ENCODE measurements at places on chromosomes 4 and X.
A peak's percentile ranks its signal among the peaks of the same experiment; 100 is the strongest.

GRCh38 chr4:55440786-55441185 is 45.0 kb downstream of the TMEM165 start:
- DNase-seq = no peak

GRCh38 chr4:160316036-160316435 is 1213.2 kb downstream of the RAPGEF2 start:
- no peak for DNase-seq

GRCh38 chrX:71103110-71103983 is 3.2 kb downstream of the CXorf65 start:
- DNase-seq = no peak

GRCh38 chrX:68682790-68683189 is 35.3 kb downstream of the STARD8 start:
- no peak for DNase-seq

- no peak for DNase-seq
These were observed 10.0 kb upstream of the RGN start for GRCh38 chrX:47068214-47068613.

- DNase-seq = no peak
These were observed 146.5 kb upstream of the INTU start for GRCh38 chr4:127486248-127486647.

DNA sequence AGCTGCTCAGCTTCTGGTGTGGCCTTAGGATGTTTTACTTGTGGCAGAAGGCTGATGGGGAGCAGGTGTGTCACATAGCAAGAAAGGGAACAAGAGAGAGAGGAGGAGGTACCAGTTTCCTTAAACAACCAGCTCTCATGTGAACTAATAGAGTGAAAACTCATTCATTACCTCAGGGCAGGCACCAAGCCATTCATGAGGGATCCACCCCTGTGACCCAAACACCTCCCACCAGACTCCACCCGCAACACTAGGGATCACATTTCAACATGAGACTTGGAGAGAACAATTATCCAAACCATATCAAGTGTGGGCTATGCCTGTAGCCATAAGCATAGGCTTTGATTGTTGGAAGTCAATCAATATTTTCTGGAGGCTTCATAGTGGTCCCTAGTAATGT is 56.0 kb downstream of the GSX2 start:
- DNase-seq = peak; percentile 46

DNA sequence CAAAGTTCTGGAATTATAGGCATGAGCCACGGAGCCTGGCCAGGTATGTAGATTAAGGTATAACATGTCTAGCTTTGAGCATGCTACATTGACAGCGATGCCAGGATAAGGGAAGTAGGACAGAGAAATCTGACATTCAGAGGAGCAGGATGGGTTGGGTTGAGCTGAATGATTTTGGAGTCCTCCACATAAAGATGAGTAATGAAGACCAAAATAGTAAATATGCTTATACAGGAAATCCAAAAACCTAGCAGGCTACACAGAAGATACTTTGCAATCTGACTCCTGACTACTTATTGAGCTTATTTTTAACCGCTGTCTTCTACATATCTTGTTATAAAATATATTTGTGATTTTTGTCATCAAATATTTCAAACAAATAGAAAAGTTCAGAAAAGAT is 69.7 kb downstream of the PDGFC start:
- no peak for DNase-seq

DNA sequence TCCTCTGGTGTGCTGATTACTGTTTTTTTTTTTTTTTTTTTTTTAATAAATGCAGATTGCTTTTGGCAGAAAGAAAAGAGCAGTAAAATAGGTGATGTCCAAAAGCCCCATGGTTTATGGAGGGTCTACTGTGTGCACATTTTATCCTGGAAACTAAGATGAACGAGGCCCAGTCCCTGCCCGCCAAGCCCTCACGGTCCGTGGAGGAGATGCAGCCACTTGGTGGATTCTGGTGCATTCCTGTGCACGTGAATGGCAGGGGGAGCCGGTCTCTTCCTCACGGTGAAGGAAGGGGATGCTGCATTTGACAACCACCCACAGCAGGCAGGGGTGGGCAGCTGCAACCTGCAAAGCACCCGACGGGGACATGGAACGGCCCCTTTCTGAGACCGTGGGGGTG is 100.2 kb upstream of the AFAP1 start:
- DNase-seq = peak; percentile 54

- no peak for DNase-seq
These were observed 109.2 kb upstream of the OTUD4 start for GRCh38 chr4:145289403-145290076.

- DNase-seq = no peak
These were observed 110.0 kb downstream of the CBR4 start for GRCh38 chr4:168900080-168900479.

- no peak for DNase-seq
These were observed 54.1 kb upstream of the CDKN2AIP start for GRCh38 chr4:183390374-183390773.

DNA sequence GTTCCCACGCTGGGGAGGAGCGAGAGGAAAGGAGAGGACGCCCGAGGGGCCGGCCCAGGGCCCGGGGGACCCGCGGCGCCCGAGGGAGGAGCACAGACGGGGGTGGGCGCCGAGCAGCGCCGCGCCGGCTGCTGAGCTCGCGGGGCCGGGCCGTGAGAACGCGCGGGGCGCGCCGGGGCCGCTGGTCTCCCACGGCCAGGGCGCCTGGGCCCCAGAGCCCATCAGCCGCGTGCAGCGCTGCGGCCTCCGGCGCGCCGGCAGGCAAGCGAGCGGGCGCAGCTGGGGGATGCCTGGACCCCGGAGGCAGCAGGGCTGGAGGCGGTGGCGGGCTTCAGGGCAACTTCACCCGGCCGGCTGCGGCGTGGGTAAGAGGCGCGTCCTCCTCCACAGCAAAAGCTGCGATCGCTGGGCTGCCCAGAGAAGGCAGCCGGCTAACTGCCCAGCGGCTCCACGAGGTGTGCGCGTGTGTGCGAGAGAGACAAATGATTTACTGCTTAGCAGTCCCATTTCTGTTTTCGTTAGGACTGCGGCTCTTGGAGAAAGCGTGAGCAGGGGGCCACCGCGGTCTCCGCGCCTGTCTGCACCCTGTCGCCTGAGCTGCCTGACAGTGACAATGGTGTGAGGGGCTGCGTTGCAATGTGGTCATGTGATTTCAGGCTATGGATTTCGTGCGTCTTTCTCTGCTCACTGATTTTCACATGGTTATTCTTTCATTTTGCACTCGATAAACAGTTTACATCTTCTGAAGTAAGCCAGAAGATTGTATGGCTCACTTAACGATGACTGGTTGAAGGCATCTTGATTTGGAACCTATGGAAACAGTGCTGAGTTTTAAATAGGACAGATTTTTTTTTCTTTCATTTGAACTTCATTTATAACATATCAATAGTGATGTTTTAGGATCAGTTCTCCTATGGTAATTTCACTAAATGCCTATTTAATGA is 1.2 kb downstream of the GUCY1A1 start:
- DNase-seq = peak; percentile 83

- no peak for DNase-seq
These were observed 67.0 kb downstream of the NHS start for GRCh38 chrX:17441965-17442364.

Data from NCI-H1417 (cell line).